ENCODE measurements at places on chromosomes 7 and 10.

GRCh38 chr7:4720225-4720624 lies 38.1 kb downstream of the FOXK1 start:
- no peak for DNase-seq

DNA sequence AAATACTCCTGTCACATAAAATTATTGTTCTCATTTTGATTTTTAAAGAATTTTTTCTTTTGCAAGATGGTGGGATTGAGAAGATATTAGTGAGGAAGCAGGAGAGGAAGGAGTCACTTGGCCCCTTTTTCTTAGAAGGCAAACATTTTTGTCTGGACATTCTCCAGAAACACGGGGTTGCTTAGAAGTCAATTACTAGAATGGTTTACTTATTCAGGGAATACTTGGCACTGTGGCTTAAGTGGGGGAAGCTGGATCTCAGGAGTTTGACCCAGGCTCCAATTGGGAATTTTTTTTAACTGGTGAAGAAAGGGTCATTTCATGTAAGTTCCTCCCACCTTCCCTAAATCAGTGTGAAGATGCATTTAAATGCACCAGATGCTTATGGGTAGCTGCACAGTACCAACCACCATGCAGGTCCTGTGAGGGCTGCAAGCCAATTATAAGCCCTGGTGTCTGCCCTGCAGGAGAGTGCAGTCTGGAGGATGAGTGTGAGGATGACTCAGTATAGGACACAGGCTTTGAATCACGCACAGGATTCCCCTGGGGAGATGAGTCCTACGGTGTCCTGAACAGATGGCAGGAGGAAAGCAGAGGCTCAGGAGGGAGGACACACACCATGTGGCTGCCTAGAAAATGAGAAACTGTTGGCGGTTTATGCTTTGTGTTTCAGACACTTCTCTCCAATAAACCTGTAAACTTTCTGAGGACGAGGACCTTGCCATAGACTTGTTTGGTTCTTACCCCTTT lies 299.1 kb downstream of the PLXNA4 start:
- DNase-seq, result no peak

GRCh38 chr10:92681306-92681834 lies 8.4 kb upstream of the HHEX start:
- no peak for DNase-seq

DNA sequence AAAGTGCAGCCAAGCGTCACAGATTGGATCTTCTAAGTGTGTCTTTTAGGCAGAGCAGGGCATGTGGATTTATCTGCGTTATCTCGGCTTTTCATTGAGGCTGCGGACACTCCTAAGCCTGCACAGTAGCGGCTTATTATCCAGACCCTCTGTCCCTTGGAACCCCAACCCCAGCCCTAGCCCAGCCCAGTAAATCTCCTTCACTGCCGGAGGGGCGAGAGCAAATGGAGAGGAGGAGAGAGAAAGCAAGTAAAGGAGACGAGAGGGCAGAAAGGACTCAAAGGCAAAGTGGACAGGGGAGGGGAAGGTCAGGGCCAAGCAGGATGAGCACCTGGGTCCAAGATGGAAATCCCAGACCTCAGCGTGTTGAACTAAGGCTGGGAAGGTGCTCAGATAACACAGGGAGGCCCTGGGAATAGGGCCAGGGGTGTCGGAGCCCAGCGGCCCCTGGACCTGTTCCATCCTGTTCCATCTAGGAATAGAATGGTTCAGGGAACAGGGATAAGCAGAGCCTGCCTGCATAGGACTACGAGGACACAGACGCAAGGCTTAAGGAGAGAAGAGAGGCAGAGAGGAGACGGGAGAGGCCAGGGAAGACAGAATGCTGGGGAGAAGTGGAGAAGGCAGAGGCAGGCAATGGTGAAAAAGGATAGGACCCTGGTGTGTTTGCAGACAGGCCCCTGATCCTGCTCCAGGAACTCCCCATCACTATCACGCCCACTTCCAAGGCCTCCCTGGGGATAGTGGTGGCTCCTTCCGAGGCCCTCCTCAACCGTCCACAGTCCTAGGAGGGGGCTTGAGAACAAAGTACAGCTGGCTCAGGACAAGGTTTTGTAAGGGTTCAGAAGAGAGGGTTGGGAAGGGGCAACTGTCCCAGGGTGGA lies 99.6 kb downstream of the CHST15 start:
- DNase-seq, result no peak

- DNase-seq, result no peak
Measured at GRCh38 chr7:16447876-16448275, 17.7 kb downstream of the SOSTDC1 start.

DNA sequence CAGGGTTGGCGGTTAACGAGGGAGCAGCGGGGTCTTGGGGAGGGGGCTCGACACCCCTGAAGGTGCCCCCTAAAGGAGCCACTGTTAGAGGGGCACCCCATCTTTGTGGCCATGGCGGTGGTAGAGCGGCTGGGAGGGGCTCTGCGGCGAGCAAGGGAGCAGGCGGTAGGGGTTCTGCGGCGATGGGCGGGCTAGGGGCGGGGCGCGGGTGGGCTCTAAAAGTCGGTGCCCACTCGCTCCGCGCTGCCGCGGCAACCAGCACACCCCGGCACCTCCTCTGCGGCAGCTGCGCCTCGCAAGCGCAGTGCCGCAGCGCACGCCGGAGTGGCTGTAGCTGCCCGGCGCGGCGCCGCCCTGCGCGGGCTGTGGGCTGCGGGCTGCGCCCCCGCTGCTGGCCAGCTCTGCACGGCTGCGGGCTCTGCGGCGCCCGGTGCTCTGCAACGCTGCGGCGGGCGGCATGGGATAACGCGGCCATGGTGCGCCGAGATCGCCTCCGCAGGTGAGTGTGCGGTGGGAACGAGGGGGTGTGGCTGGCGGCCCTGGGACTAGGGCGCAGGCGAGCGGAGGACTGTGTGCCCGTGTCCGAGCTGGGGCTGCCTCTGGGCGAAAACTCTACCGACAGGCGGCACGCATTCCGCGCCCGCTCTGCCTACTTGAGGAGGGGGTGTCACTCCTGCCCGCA lies at the start of gene MEST:
Gene MEST (plus strand): TSS at position 245 of the 682 bp plus-strand sequence. CDS start 229 bp downstream, at position 474.
- DNase-seq, result no peak

GRCh38 chr10:62380016-62380415 lies 5.8 kb downstream of the ZNF365 start:
- DNase-seq, result no peak

DNA sequence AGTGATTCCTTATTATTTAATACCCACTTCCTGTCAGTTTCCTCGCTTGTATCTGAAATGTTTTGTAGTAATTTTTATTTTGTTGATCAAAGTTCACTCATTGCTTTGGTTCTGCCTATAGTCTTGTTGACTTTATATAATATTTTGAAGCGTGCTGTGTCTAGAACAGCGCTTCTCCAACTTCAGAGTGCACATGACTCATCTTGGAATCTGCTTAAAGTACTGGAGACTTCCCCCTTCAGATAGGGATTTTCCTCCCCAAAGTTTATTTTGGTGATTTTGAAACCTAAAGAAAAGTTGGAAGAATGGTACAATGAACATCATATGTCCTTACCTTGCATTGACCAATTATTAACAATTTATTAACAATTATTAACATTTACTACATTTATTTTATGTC lies 5.8 kb downstream of the COMTD1 start:
- DNase-seq, result no peak

DNA sequence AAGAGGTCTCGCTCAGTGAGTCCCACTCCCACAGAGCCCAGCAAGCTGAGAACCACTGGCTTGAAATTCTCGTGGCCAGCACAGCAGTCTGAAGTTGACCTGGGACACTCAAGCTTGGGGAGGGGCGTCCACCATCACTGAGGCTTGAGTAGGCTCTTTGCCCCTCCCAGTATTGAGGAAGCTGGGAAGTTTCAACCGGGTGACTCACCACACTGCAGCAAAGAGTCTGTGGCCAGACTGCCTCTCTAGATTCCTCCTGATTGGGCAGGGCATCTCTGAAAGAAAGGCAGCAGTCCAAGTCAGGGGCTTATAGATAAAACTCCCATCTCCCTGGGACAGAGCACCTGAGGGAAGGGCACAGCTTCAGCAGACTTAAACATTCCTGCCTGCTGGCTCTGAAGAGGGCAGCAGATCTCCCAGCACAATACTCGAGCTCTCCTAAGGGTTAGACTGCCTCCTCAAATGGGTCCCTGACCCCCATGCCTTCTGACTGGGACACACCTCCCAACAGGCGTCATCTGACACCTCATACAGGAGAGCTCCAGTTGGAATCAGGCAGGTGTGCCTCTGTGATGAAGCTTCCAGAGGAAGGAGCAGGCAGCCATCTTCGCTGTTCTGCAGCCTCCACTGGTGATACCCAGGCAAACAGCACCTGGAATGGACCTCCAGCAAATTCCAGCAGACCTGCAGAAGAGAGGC lies 970.9 kb upstream of the LRRN3 start:
- DNase-seq, result no peak

GRCh38 chr7:11607686-11608085 lies 224.3 kb downstream of the THSD7A start:
- DNase-seq, result no peak

DNA sequence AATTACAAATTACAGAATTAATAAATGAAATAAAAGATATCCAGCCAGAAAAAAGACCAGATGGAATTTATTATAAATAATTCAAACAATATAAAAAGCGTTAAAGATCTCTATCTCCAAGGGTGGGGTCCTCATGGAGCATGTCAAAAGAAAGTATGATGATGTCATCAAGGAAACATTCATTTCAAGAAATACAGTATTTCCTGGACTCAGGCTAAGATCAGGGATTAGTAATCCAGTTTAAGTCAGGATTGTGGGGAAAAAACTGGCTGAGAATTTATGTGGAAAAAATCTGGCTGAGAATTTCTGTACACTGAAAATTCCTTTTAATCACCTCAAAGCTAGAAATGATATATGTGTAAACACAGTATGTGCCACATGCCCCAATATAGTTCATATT lies 1075.3 kb downstream of the XPNPEP1 start:
- DNase-seq, result no peak

GRCh38 chr10:128125416-128125943 lies 743 bp downstream of the MKI67 start:
- DNase-seq, result no peak

- no peak for DNase-seq
Measured at GRCh38 chr7:155594961-155595366, 48.6 kb upstream of the CNPY1 start.

DNA sequence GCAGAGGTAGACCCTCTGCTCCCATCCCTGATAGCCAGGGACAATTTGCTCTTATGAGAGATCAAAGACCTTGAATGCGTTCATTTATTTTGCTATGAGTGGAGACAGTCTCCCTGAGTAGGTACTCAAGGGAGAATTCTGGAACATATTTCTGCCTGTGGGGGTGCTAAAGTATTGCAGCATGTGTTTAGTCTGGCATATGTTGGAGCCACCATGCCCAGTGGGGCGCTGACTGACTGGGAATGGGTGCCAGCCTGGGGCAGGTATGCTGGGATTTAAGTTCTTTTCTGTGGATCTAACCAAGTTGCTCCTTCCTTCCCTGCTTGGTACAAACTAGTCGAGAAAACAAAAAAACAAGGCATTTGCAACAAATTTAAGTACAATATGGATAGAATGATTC lies 99.1 kb downstream of the JCAD start:
- no peak for DNase-seq

- no peak for DNase-seq
Measured at GRCh38 chr7:134723892-134724291, 55.5 kb upstream of the CALD1 start.

- DNase-seq, result no peak
Measured at GRCh38 chr10:57579926-57580325, 687.8 kb downstream of the IPMK start.

DNA sequence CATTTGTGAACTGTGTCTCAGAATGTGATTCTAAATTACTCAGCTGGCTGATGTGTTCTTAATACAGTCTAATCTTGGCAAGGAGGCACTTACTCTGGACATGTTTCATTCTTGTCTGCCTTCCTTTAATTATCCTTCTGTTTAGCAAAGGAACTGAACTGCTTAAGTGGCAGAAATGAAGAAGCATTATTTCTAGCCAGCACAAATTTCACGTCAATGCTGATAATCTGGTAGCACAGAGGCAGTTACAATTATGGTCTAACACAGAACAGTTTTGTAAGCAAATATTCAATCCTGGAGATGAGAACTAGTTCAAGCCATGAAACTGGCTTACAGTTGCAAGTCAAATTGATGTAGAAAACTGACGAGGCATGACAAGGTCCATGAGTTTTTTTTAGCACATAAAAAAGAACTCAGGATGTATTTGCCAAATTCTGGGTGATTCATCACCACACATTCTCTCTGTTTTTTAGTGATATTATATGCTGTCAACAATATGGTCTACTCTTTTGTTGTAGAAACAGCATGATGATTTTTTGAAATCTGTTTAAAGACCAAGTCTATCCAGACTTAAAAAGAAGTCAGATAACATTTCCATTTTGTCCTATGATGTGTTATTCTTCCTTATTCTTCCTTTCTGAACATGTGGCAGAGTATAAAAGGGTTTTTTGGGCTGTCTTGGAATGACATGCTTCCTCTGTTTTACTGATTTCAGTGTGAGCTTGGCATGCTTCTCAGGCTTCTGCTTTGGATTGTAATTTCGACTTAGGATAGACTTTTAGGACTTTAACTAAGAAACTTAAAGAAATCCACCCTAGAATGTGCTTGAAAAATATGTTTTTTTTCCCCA lies 154.8 kb downstream of the DNAJB9 start:
- DNase-seq, result no peak

- no peak for DNase-seq
Measured at GRCh38 chr7:41517771-41518170, 185.1 kb downstream of the INHBA start.

DNA sequence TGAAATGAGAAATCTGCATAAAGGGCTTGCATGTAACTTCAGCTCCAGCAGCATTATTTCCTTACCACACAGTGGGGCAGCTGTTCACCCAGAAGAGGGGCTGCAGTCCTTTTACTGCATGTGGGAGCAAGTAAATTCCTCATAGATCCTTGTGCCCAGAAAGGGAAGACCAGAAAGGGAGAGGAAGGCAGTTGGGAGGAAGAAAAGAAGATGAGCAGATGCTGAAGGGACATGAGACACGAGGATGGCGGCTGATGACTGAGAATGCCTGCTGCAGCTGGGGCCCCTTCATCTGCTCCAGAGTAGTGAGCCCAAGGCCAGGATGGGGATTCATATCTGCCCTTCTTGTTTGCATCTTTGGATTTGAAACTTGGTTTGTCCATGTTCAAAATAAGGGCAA lies 80.5 kb downstream of the WIPF3 start:
- DNase-seq, result no peak

DNA sequence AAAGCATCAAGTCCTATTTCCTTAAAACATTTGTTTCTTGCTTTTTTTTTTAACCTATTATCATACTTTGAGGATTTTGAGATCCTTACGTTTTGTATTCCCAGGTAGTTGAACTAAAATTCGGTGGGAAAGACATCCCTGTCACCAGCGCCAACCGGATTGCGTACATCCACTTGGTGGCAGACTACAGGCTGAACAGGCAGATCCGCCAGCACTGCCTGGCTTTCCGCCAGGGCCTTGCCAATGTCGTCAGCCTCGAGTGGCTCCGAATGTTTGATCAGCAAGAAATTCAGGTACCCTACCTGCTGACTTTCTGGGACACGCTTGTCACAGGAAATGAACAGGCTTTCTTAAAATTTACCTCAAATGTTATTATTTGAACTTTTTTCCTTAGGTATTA lies 83.0 kb upstream of the DNAJB6 start:
- no peak for DNase-seq

DNA sequence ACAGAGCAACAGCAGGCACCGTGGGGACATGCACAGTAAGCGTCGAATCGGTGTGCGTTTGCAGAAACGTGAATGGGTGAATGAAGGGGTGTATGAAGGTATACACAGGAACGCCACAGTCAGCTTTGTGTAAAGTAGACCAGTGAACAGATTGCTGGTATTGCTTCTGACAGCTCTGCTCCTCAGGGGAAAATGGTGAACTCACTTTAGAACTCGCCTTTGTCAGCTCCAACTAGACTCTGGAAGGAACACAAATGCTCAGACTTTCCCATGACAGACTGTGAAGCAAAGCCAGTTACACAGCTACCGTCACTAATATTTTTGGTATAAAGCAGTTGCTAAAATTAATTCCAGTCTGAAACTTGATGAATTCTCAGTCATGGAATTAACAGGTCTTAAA lies 78.9 kb downstream of the CUX1 start:
- DNase-seq, result no peak

Measured in activated naive CD4-positive, alpha-beta T cell (primary cell).